ENCODE measurements at places on chromosomes 2 and 18. TPM values are rescaled to one million over a fixed set of nuclear protein-coding genes. Genes with fewer than 3 reads are reported as not detected.
A peak's percentile ranks its signal among the peaks of the same experiment; 100 is the strongest.

- H3K4me3 ChIP-seq: no peak overlapping the region
- DNase-seq: no peak
- H3K27me3 ChIP-seq: no peaks in the 10 kb centered on the region
- H3K27ac ChIP-seq: no peak overlapping the region
- no peaks in the 10 kb centered on the region for H3K36me3 ChIP-seq
Observed at GRCh38 chr2:1728821-1729220, 15.5 kb downstream of the PXDN start.

DNA sequence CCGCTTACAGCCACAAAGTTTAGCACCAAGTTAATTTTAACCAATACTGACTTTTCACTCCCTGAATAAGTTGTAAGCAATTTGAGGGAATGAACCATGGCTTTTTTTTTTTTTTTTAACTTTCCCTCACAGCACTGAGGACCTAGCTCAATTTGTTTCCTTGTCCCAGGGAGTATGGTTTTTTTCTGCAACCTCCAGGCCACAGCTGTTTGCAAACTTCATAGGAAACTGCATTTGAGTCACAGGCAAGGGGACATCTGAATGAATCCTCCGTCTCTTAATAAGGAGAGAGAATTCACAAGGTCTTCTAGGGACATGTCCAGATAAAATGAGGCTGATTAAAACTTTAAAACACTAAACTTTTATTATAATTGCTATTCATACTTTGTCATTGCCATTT is 181.5 kb downstream of the GFPT1 start:
- no peak overlapping the region for H3K27ac ChIP-seq
- no peak for DNase-seq
- no peaks in the 10 kb centered on the region for H3K27me3 ChIP-seq
- H3K36me3 ChIP-seq: no peaks in the 10 kb centered on the region
- peaks cover 15% of the 10 kb centered on the region for H3K4me1 ChIP-seq

DNA sequence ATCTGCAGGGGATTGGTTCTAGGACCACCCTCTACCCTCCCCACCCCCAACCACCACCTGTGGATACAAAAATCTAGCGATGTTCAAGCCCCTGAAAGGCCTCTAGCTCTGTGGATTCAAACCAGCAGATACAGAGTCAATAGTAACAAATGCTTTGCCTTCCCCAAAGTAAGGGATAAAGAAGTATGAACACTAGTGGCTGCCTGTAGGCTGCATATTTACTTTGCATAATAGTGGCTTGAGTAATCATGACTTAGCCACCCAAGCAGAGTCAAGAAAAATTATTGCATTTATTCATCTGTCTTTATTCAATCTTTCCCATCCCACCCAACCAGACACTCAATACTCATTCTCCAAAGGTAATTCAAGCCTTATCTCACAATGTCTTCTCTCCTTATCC is 43.8 kb downstream of the SOCS6 start:
- peak overlapping the region; percentile 18 for H3K27ac ChIP-seq
- H3K4me3 ChIP-seq: no peak overlapping the region
- no peaks in the 10 kb centered on the region for H3K27me3 ChIP-seq
- peaks cover 17% of the 10 kb centered on the region for H3K4me1 ChIP-seq
- no peak for DNase-seq
- H3K36me3 ChIP-seq: no peaks in the 10 kb centered on the region

ESPNL gene
- total RNA-seq: 2.8 TPM

GNLY gene
- total RNA-seq: 2.6 TPM

GRCh38 chr2:191165176-191165643 is 14.4 kb upstream of the STAT4 start:
- no peak overlapping the region for H3K4me3 ChIP-seq
- H3K4me1 ChIP-seq: no peaks in the 10 kb centered on the region
- no peak overlapping the region for H3K27ac ChIP-seq
- DNase-seq: no peak
- no peaks in the 10 kb centered on the region for H3K36me3 ChIP-seq
- no peaks in the 10 kb centered on the region for H3K27me3 ChIP-seq

IGFBP5 gene
- 169 TPM for total RNA-seq
